ENCODE measurements at places on chromosomes 11 and 22.

DNA sequence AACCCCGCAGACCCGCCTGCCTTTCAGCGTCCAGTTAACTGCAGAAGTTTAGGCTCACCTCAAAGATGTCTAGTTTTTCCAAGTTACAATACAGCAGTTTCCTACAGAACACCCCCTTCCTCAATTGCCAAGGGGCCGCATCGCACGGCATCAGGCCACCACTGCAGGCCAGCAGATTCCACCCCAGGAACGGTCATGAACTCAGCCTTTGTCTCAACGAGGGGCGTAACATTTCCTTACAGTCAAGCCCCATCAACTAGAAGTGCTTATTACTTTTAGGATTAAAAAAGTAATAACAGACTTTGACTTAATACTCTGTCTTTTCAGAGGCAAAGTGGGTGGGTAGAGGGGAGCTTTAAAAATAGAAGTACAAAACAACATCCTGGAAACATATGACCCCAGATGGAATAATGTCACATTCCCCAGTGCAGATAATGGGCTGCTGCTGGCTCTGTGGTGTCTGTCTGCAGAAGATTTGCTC is 36.3 kb downstream of the PPP2R1B start:
- no peak for DNase-seq

DNA sequence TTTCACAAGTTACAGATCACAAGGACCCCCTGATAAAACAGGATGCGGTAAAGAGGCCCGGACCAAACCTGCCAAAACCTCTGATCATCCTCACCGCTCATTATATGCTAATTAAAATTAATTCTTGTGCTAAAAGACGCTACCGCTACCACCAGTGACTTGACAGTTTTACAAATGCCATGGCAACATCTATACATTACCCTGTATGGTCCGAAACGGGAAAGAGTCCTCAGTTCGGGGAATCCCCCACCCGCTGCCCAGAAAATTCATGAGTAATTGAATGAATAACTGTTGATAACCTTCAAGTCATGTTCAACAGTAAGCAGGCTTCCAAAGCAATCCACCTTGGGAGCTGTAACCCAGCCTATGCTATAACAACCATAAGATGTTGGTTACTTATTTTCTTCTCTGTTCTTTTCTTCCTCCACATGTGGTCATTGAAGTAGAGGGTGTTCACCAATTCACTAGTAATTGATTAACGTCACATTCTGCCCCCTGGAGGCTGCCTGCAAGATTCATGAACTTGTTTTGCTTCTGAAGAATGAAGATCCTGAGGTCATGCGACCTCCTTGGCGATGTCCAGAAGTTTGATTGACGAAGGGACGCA is 20.6 kb downstream of the APOBEC3H start:
- DNase-seq: peak; percentile 12

DNA sequence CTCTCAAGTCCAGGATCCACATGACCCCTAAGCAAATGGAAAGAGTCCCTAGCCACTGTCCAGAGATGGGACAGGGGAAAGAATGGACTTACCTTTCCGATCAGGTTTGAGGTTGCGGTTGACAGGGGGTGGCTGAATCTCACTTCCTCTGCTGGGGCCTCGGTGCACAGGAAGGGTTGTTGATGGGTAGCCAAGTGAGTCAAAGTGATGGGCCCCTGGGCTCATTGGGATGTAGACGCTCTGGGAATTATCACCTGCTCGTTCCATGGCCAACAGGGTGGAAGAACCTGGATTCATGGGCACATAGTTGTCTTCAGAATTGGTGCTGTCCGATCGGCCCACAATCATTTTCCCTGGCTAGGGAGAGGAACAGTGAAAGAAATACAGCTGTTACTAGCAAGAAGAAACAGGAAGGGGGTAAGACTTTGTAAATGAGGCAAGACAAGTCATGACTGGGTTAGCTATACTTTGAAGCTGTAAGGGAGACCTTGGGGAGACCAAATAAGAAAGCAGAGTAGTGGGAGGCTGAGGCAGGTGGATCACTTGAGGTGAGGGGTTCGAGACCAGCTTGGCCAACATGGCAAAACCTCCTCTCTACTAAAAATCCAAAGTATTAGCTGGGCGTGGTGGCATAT is 34.7 kb downstream of the USP35 start:
- DNase-seq: no peak

DNA sequence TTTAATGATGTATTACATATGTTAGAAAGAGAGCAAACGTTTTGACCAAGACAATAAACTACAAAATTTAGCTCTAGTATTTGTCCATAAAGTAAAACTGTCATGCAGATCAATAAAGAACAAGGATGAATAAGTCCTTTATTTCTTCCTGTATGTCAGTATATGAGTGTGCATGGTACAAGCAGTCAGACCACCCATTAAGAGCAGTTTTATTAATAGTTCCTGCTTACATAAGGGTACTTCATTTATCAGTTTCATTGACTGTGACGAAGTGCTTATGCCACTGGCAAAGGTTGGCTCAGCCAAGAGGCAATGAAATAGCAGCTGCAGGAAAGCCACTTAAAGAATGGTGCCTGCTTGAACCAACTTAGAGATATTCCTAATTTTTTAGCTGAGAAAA is 913.0 kb upstream of the CNTN5 start:
- DNase-seq: peak; percentile 73

- no peak for DNase-seq
Observed at GRCh38 chr11:70834984-70835560, 417.3 kb downstream of the SHANK2 start.

DNA sequence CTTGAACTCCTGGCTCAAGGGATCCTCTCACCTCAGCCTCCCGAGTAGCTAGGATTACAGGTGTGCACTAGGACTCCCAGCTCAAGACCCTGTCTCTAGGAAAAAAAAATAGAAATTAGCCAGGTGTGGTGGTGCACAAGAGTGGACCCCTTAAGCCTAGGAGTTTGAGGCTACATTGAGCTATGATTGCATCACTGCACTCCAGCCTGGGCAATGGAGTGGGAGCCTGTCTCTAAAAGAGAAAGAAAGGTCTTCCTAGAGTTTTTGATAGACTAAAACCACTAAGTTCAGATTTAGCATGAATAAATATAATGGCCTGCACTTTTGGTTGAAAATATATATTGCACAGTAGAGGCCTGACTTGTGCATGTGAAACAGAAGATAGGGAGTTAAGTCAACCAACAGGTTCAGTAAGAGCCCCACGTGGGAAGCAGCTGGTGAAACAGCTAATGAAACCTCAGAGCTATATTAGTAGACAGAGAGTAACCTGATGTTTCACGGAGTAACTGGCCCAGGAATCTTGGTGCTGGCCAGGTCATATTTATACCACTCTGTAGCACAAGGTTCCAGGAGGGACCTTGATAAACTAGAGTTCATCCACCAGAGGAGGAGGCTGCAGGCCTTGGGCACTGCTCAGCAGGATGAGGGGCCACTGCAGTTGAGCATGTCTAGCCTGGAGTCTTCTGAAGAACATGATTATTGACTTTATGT is 4.6 kb upstream of the MICAL3 start:
- no peak for DNase-seq

DNA sequence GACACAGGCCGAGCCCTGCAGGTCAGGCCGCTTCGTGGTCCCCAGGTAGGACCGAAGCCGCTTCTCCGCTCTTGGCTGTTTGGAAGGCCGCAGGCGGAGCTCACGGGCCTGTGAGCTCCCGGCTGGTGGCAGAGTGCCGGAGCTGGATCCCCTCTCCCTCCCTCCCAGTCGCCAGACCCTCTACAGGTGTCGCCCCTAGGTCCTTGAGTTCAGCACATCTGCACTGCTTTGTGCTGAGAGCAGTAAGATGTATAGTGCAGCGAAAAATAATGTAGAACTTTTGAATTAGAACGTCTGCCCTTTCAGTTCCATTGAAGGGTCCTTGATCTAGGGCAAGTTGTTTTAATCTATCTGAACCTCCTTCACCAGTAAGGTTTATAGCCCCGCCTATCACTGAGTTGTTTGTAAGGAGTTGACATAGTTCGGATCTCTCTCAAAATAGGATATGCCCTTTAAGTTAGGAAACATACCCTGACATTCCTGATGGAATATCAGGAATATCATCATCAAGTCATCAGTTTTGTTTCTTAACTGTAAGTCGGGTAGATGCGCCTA is 419 bp downstream of the ANKRD49 start:
- peak; percentile 69 for DNase-seq

GRCh38 chr22:22384668-22385244 is 123.8 kb downstream of the ZNF280B start:
- no peak for DNase-seq

GRCh38 chr11:112719736-112720525 is 241.3 kb upstream of the NCAM1 start:
- DNase-seq: no peak

DNA sequence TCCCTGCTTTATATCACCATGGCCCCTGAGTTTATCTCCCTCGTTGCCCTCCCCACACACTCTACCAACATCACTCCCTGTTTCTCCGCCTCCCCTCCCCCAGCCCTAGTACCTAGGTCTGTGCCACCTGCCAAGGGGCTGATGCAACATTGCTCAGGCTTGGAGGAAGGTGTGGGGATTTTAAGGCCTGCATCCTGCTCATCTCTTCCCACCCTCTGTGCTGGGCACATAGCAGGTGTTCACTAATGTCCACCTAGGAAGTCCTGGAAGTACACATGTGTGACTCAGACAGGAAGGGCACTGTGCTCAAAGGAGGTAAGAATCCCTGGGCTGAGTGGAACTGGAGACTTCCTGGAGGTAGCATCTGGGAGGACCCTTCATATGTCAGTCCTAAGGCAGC is 37.0 kb downstream of the PDE2A start:
- DNase-seq: peak; percentile 26

DNA sequence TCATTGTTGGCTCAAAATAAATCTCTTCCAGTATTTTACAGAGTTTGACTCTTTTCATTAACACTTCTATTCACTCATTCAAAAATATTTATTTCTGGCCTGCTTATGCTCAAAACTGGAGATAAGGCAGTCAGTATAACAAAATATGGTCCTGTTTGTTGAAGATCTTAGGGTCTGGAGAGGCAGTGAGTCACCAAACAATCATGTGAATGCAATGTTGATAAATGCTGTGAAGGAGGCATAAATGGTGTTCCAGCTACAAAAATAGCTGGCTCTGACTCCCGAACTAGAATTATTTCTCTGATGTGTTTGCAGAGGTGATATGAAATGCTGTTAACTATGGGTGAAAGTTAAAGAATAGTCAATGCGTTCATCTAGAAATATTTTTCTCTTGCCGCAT is 390.6 kb downstream of the AASDHPPT start:
- no peak for DNase-seq

- DNase-seq: no peak
Observed at GRCh38 chr11:74639533-74639932, 47.2 kb downstream of the POLD3 start.

DNA sequence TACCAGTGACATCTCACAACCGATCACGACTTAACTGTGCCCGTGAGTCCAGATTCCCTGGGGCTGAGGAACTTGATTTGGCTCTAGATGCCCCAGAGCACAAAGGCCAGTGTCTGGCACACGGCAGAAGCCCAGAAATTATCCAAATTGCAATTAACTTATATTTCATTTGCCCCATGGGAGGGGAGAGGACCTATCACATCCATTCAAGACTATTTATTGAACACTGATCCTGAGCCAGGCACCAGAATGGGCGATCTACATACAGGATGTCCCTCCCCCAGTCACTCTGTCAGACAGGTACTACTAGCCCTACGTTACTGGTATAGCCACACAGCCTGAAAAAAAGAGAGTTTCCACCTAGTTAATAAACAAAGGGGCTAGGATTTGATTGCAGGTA is 5.1 kb downstream of the DNAL4 start:
- no peak for DNase-seq

- no peak for DNase-seq
Observed at GRCh38 chr11:117303646-117304315, 12.3 kb downstream of the BACE1 start.

- no peak for DNase-seq
Observed at GRCh38 chr11:20474176-20474881, 86.8 kb downstream of the PRMT3 start.

GRCh38 chr11:36356201-36356600 is 60.1 kb downstream of the PRR5L start:
- DNase-seq: no peak

- DNase-seq: no peak
Observed at GRCh38 chr11:35365961-35366360, 53.4 kb downstream of the SLC1A2 start.

GRCh38 chr11:118282606-118283005 is 18.5 kb upstream of the MPZL2 start:
- DNase-seq: no peak

- no peak for DNase-seq
Observed at GRCh38 chr11:36790526-36790925, 192.5 kb upstream of the RAG2 start.

- no peak for DNase-seq
Observed at GRCh38 chr11:37721485-37721884, 1123.4 kb upstream of the RAG2 start.

DNA sequence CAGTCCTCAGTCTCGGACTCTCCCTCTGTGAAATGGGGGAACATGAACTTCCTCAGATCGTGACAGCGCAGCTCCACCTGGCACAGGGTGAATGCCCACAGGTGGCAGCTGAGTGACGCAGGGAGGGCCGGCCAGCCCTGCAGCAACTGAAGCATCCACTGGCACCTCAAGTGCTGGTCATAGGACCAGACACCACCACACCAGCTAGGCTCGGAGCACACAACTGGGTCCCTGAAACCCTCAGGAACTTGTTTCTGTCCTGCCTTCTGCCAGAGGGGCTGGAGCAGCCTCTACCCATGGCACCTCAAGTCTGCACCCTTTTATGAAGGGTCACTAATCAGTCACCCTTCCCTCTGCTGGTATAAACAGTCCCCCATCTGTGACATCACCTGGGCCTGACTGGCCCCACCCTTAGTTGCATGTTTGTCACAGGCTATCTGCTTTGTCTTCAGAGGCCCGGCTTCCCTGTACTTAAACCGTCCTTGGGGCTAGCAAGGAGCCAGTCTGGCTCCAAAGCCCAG is 7.4 kb upstream of the CDC42BPG start:
- DNase-seq: no peak

DNA sequence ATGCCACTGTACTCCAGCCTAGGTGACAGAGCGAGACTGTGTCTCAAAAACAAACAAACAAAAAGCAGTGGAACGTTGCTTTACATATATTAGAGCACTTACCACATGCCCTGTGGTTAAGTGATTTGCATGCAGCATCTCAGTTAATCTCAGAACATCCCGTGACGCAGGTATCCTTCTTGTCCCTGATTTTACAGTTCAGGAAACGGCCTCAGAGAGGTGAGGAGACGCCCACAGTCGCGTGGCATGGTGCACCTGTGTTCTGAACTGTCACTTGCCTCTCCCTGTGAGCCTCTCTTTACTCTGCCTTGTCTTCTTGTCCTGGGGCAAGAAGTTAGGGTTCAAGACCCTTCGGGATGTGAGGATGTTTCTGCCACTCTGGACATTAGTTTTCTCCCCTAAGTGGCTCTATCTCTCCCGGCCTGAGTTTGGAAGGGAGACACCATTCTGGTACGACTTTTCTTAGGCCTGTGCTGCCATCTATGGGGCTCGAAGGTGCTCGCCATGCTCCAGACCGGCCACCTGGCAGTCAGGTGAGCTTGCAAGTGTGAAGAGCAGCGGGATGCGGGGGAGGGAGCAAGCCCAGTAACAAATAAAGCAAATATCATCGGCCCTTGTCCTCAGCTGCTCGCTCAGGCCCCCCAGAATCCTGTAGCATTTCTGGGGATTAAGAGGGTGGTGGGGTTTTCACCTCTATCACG is 25.6 kb downstream of the YWHAH start:
- DNase-seq: peak; percentile 62

DNA sequence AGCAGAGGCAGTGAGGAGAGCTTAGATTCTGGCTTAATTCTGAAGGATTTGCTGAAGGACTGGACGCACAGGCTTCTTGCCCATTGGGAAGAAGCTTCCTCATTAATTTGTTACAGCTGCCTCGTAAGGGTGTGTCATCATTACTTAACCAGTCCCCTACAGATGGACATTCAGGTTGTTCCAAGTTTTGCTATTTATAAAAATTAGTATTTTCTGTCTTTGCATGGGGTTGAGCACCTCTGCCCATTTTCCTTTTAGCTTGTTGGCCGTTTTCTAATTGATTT is 38.1 kb downstream of the CAPN1 start:
- DNase-seq: no peak
